ENCODE measurements at places on chromosomes 12 and 14.

GRCh38 chr12:58211211-58211610 lies 269.8 kb downstream of the ATP23 start:
- DNase-seq = no peak

- no peak for DNase-seq
Observed at GRCh38 chr12:526089-526488, 66.3 kb downstream of the B4GALNT3 start.

DNA sequence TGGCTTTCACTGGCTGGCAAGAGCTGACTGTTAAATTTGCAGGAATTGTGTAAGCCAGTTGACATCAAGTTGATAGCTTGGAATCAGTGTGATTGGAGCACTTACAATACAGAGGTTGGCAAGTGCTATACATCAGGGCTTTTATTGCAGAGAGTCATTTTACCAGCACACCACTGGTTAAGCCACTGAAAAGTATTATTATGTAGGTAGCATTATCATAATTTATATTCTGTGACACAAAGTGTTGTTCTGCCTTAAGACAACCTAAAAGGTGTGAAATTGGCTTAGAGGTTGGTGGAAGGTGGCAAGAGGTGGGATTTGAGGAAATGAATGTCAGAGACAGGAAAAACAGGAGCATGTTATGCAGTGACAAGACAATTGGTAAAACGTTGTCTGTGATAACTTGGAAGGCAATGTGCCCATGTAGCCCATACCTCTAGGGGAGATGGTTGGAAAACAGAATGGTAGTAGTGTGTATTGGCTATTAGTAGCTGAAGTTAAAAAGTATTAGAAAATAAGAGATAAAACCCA lies 172.9 kb upstream of the PRICKLE1 start:
- no peak for DNase-seq

DNA sequence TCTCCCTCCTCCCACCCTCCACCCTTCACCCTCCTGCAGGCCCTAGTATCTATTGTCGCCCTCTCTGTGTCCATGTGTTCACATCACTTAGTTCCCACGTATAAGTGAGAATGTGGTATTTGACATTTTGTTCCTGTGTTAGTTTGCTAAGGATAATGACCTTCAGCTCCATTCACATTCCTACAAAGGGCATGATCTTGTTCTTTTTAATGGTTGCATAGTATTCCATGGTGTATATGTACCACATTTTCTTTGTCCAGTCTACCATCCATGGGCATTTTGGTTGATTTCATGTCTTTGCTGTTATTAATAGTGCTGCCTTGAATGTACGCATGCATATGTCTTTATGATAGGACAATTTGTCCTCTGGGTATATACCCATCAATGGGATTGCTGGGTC lies 29.6 kb downstream of the C12orf71 start:
- no peak for DNase-seq

GRCh38 chr12:5868625-5869295 lies 76.3 kb downstream of the ANO2 start:
- no peak for DNase-seq

DNA sequence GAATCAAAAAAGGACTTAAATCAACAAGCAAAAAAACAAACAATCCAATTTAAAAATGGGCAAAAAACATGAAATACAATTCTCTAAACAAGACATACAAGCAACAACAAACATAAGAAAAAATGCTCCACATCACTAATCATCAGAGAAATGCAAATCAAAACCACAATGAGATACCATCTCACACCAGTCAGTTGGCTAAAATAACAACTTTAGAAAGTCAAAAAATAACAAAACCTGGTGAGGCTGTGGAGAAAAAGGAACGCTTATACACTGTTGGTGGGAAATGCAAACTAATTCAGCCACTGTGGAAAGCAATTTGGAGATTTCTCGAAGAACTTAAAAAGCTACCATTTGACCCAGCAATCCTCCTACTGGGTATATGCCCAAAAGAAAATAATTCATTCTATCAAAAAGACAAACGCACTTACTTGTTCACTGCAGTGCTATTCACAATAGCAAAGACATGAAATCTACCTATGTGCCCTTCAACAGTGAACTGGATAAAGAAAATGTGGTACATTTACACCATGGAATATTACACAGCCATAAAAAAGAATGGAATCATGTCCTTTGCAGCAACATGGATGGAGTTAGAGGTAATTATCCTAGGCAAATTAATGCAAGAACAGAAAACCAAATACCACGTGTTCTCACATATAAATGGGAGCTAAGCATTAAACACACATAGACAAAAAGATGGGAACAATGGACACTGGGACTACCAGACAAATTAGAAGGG lies 26.9 kb downstream of the PRKD1 start:
- no peak for DNase-seq

DNA sequence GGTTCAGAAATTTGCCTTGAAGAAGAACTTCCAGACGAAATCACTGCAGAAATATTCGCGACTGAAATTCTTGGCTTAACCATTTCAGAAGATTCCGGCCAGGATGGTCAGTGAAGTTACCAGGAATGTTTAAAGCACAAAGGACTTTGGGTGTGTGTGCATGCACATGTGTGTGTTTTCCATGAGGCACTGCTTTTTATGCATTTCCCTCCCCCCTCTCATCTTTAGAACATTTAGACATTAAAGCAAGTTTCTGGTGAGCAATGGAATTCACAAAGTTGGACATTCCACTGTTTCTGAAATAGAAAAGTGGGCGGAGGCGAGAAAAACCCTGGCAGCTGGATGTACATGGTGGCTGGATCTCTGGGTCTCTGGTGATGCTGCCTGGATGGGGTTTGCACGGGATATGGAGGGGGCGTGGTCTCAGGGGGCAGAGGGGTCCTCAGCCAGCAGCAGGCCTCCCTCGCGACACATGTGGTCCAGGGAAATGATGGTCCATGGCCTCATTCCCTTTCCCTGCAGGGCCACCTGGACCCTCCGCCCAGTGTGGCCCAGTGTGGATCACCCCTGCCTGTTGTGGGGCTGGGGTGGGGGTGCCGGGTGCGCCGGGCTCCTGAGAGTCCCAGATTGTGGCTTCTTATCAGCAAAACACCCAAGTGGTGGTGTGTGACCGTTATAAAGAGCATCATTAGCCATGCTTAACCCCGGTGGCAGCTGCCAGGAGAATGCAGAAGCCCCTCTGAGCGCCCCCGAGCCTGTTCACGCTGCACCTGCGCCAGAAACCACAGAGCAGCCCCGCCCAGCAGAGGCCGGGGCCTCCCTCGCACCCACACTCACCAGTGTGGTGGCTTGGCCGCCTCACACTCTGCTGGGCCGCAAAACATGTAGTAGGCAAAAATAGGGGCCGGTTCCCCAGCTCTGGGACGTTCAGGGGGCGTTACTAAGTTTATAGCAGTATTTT lies 17.8 kb upstream of the BCL7A start:
- no peak for DNase-seq

DNA sequence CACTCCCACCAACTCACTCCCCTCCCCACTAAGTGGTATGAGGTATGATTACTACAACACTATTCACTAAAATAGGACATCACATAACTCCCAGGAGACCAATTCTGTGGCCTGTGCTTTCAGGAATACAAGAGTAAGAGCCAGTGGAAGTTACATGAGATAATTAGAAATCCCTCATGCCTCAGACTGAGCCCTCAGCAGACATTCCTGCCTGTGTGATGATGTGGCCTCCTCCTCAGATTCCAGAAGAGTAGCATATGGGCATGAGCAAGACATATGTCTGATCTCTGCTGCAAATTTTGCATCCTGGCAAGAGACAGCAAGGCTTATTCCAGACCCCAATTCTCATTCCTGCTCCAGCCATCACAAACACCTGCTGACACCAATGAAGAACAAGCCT lies 46.0 kb upstream of the BMP4 start:
- DNase-seq = no peak

DNA sequence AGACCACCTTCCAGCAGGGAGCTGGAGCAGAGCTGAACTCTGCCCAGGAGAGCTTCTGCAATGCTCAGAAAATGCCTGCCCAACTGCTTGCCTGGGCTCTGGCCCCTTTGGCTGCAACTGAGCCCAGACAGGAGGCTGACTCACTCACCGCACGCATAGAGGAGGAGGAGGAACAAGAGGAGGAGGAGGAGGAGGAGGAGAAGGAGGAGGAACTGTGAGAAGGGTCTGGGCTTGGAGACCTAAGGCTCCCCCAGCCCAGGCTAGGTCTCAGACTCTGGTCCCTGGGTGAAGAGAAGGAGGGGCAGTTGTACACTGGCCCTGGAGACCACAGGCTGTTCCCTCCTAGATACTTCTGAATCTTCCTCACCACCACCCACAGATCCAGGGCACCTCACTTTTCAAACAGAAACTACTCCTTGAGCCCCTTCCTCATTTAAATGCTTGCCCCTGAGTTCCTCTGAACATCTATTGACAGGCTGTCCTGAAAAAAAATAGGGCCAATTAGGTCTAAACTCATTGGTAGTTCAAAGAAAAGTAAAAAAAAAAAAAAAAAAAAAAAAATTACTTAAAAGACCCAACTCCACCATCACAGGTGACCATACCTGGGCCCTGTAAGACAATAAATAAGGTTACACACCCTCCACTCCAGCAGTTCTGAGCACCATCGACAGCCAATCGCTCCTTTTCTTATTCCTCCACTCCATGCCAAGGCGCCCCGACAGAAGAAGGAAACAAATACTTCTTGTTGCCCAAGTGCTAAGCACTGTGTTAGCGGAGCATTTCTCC lies 674 bp downstream of the VDR start:
- no peak for DNase-seq

DNA sequence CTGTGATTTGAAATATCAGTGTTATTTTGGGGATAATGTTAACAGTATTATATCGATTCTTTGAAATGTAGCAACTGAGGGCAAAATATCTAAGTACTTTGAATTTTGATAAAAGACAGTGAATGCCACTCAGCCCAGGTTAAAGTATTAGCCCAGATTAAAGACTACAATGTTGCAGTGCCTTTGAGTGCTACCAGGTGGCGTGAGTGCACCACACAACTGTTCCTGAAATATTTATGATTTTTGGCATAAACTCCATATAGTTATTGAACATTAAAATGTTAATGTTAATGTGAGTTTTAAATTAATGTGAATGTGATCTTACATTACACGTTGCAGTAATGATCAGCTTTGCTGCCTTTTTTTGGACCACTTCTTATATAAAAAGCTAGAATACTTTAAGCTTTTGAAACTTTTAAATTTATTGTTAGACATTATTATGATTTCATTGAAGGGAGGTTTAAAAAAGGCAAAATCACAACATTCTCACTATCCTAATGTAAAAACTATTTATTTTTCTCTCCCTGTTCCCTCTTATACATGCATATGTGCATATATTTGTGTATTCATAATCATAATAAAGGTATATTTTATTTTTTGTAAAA lies 22.5 kb downstream of the MRPS35 start:
- DNase-seq = no peak

GRCh38 chr14:32408018-32408417 lies 78.9 kb downstream of the AKAP6 start:
- DNase-seq = no peak

DNA sequence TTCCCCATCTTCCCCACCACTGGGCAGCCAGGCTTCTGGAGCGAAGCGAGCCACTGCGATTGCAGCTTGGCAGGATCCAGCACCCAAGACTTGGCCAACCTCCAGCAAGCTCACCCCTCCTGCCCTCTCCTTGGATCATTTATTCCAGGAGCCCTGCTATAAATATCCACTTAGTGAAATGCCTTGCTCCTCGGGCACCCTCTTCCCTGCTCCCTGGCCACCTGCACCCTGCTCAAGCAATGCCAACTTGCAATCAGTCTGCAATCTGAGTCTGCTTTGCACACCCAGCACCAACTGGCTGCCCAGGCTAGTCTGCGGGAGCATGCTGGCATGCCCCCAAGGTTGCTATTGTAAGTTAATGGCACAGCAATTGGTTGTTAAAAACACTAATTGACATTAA lies 666.0 kb downstream of the MED13L start:
- no peak for DNase-seq

- no peak for DNase-seq
Observed at GRCh38 chr14:55944757-55945156, 173.5 kb upstream of the PELI2 start.

DNA sequence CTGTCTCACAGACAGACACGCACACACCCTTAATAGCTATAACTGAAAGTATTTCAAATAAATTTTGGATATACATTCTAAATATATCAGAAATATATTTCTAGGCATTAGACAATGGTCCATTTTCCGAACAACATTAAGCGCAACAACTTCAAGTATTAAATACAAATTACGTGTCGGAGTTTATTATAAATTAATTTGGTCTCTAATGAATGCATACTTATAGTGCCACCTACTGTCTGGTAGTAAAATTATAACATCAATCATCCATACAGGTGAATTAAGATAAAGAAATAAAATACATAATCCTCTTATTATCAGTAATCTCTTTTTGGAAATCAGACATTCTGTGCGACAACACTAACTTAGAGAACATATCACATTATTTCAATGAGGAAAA lies 27.2 kb upstream of the CMAS start:
- DNase-seq = no peak

GRCh38 chr14:101732118-101732517 lies 29.4 kb upstream of the PPP2R5C start:
- no peak for DNase-seq

DNA sequence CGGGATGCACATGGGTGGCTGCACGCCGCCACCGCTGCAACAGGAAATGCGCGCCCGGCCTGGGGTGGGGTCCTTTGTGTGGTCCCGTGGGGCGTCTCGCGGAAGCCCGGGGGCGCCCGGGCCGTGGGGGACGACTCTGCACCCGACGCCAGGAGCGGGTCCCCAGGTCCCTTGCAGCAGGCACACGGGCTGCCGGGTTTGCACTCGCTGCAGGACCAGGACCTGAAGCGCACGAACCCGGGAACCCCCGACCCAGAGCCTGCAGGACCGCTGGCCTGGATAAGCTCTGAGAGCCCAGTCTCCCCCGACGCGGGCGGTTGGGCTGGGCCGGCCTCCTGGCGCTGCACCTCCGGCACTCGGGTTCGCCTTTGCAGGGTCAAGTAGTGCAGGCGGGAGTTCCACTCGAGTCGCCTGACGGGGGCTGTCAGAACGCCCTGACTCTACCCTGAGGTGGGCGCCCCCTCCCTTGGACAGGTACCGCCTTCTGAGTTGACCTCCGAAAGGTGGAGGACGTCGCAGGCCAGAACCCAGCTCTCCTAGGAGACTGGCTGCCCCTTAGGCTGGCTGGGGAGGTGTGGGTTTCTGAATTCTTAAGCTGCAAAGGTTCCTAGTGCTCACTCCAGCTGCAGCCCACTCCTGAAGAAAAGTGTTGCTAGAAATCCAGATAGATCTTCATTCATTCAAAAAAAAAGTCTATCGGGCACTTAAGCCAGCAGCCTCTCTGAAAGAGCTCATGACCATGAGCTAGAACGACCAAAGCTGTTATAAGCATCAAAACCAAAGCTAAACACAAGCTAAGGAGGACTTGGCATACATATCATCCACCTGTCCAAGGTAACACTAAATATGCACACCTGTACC lies 68.0 kb downstream of the RNF34 start:
- DNase-seq = no peak

GRCh38 chr12:12811343-12811742 lies 1.8 kb upstream of the DDX47 start:
- no peak for DNase-seq

- DNase-seq = no peak
Observed at GRCh38 chr14:92585981-92586937, 72.7 kb downstream of the RIN3 start.
